ENCODE measurements at places on chromosomes 1 and 21.

- no peak for DNase-seq
These were observed 63.7 kb upstream of the IGSF5 start for GRCh38 chr21:39681257-39681656.

- no peak for DNase-seq
These were observed 72.8 kb downstream of the RHOU start for GRCh38 chr1:228807904-228808605.

GRCh38 chr1:170215072-170215885, 69.5 kb downstream of the NTMT2 start:
- DNase-seq = peak; percentile 46

DNA sequence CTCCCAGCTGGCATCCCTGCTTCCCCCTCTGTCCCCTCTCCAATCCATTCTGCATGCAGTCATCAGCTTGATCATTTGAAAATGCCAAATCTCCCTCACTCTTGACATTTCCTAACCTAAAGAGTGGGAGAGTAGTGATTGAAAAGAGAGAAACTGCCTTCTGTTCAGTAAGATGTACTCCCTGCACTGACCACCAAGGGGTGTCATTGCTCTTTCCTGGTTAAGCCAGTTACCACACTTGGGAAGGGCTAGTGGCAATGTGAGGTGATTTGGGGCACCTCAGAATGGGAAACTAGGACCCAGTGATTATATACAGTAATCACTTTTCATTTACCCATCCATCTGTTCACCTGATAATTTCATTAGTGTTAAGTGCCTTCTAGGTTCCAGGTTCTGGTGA, 6.9 kb upstream of the TMEM269 start:
- DNase-seq = no peak

DNA sequence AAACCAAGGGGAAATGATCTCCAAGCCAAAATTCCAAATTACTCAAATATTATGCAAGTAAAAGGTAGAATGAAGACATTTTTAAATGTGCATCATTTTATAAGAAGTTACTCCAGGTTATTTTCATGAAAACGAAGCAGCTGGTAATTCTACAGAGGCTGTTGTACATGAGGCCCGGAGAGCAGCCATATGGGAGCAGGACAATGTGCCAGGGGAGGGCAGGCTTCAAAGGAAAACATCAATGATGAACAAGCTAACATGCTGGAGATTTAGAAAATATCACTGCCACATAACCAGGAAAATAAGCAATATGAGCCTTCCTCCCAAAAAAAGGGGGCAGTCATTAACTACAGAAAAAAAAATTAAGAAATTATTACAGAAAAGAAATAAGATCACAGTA, 109.1 kb downstream of the TIAM1 start:
- DNase-seq = no peak

- no peak for DNase-seq
These were observed 111.4 kb upstream of the DEPDC1 start for GRCh38 chr1:68608289-68608688.

DNA sequence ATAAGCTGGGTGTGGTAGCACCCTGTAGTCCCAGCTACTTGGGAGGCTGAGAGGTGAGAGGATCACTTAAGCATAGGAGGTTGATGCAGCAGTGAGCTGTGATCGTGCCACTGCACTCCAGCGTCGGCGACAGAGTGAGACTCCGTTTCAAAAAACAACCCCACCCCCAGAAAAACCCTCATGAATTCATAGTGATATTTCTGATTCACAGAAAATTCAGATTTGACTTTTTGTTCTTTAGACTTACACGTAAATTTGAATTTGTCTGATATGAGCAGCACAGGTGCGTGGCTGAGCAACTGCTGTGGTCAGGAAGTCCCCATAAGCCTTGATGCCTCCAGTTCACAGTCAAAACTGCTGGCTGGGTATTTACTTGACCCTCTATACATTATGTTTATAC, 10.0 kb upstream of the MORC3 start:
- DNase-seq = no peak

DNA sequence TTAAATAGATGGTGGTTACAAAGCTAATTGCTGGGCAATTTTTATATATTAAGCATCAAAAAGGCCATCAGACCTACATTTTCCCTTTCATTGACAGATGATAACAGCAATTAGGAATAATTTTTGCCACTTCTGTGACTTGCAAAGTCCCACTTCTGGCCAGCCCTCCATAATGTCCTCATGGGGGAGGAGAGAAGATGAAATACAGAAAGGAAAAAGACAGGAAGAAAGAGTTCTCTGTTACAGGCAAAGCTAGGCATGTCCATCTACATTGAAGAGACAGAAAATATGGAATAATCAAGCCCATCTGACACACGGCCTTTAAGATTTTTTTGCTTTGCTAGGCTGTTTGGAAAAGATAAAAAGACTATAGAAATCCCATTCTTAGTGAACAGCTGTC, 108.0 kb downstream of the ENAH start:
- DNase-seq = no peak

GRCh38 chr1:186014370-186015037, 280.3 kb downstream of the HMCN1 start:
- DNase-seq = no peak

GRCh38 chr1:7420098-7420445, 351.0 kb upstream of the VAMP3 start:
- DNase-seq = no peak

DNA sequence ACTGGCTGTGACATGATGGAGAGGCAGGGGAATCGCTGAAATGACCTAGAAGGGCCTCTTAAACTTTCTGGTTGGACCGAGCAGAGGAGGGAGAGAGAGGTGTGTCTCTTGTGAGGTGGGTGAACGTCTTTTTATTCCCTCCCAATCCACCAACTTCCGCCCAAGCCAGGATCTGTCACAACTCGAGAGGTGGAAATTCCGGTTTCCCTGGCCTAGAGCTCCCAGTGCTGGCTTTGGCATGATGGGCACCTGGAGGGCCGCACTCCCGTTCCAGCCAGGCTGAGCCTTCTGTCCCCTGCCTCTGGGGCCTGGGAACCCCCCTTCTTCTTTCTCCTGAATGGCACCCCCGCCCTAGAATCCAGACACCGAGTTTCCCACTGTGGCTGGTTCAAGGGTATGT, at the start of gene SEMA4A:
TSS of gene SEMA4A (plus strand) at position 224 of the 400 bp plus-strand sequence. CDS start 994 bp downstream, outside the sequence.
- no peak for DNase-seq

DNA sequence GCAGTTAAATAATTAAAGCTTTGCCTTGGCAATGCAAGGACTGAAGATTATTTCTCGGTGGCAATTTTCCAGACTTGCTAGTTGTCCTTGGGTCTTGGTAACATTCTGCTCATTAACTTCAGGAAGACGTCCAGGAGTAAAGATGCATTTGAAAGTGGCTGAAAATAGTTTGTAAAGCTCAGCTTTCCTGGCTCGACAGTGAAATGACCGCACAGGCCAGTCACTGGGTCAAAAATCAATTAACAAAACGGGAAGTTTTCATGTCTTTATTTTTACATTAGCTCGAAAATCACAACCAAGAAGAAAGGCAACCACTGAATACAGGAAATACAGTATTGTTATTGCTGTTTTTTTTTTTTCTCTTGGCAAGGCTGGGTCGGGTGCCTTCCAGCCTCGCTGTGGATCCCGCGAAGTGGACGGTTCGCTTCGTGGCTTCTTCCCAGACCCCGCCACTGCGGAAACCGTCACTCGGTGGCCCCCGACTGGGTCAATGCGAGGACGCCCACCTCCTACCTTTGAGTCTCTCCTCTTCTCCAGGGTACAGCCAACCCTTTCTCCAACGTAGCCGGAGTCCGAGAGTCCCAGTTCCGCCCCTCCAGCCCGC, 479 bp upstream of the SNX7 start:
- peak; percentile 92 for DNase-seq

- no peak for DNase-seq
These were observed 56.9 kb downstream of the SEC16B start for GRCh38 chr1:177912991-177913390.

GRCh38 chr1:232368821-232369321, 261.1 kb downstream of the SIPA1L2 start:
- no peak for DNase-seq

DNA sequence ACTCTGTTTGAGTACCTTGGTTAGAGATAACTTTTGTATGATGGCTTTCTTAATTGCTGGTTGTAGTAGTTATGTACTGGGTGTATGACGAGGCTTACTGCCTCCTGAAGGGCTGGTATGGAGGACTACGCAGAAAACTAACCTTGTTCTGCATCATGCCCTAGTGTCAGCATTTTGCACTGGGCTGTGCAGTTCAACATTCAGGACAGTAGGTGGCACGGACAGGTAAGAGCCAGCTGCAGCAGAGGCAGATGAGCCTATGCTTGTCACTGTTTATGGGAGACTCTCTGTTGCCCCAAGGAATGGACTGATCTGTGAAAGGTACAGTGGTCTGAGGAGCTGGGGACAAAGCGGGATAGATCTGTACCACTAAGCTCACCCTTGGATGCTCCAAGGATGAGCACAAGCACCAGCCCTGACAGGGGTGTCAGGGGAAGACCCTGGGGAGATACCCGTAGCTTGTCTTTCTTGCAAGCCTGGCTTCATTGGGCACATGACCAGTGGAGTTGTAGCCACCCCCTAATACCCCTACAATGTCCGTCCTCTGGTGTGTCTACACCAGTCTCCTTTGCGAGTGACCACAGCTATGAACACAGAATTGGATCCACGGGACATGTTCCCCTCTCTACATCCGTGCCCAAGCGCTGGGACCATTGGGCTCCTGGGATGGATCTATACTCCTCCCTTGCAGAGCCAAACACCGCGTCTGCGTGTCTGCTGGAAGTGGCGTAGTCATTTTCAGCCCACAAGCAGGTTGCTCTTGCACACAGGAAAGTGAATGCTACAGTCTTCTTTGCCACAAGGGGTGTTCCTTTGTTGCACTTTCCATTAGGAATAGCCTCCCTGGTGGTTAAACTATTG, 51.1 kb upstream of the CFHR3 start:
- no peak for DNase-seq

- no peak for DNase-seq
These were observed 14.1 kb upstream of the RNF223 start for GRCh38 chr1:1088029-1088800.

- DNase-seq = no peak
These were observed 228.3 kb upstream of the PKN2 start for GRCh38 chr1:88455621-88456256.

GRCh38 chr21:35319684-35320283, 270.7 kb upstream of the RUNX1 start:
- no peak for DNase-seq

DNA sequence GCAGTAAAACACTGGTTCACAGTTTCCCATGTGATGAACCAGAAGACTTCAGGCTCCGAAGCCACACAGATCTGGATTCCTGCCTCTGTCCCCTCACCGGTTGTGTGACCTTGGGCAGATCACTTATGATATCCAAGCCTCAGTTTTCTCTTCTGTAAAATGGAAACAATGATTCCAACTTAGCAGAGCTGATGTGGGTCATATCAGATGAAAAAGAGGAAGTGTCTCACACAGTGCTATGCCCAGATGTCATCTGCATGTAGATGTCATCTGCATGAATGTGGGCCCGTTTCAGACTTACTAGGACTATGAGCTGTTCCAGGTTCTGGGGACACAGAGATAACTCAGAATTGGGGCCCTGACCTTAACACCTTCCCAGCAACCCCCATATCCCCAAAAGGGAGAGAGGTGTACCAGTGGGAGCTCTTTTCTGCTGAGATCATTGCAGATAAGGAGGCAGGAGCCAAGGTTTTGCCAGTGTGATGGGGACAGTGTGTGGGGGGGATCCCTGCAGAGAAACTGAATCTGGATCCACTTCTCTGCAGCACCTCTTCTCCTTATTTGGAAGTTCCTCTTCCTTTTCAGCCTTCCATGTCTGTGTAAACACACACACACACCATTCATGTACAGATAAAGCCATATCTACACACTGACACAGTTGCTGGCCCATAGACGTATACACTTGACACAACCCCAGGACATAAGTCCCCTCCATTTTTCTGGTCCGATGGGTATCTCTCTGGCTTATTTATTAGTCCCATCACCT, 5.0 kb upstream of the ADGRB2 start:
- DNase-seq = no peak

- DNase-seq = no peak
These were observed 295.2 kb downstream of the LRRC7 start for GRCh38 chr1:69862906-69863305.

- DNase-seq = no peak
These were observed 4.4 kb upstream of the C1orf56 start for GRCh38 chr1:151043163-151043562.

DNA sequence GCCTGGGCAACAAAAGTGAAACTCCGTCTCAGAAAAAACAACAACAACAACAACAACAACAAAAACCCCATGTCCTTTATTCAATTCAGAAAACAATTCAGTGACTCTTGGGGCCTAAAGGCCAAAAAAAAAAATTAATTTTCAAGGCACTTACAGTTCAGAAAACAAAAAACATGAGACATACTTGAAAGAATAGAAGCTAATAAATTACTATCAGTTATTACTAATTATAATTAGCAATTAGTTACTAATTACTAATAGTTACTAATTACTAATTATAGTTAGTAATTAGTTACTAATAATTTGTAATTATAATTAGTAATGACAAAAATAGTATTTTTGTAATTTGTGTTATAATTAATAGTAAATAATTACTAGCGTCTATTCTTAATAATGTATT, 56.8 kb upstream of the MPC2 start:
- no peak for DNase-seq

DNA sequence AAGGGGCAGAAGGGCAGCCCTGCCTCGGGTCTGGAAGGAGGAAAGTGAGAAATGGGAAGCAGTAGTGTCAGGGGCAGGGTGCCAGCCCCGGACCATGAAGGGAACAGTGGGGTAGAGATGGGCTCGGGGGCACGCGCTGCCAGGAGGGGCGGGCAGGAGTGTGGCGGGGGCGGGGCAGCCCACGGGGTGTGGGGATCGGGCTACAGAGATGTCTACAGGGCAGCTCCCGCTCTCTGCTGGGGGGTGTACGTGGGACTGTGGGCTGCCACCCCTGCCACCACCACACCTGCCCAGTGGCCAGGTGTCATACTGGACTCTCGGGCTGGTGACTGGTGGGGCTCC, 7.4 kb downstream of the ARHGEF16 start:
- no peak for DNase-seq

DNA sequence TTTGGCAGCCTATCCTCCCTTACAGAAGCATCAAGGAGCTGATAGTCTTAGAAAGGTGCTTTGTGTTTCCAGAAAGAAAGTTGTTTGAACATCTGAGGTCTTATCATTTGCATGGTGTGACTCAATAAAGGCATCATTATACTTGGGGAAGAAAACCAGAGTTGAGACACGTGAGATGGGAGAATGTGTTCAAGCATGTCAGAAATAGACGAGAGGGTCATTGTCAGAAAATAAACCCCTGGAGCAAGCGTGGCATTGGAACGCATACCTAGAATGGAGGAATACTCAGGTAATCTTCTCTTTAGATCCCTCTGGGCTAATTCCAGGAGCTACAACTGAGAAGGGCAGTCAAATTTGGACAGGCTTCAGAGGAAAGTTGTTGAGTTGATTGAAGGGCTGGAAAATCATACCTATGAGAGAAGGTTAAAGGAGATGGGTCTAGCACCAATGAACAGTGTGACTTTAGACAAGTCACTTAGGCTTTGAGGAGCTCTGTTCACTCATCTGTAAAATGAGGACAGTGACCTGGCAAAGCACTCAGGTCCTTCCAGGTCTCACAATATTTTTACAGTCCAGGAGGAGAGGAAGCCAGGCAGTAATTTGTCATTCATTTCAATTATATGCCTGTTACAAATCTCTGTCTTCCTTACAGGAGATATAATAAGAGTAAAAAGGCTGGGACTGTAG, 101.3 kb upstream of the C1orf21 start:
- DNase-seq = no peak
